ENCODE measurements at places on chromosomes 16 and 17.

DNA sequence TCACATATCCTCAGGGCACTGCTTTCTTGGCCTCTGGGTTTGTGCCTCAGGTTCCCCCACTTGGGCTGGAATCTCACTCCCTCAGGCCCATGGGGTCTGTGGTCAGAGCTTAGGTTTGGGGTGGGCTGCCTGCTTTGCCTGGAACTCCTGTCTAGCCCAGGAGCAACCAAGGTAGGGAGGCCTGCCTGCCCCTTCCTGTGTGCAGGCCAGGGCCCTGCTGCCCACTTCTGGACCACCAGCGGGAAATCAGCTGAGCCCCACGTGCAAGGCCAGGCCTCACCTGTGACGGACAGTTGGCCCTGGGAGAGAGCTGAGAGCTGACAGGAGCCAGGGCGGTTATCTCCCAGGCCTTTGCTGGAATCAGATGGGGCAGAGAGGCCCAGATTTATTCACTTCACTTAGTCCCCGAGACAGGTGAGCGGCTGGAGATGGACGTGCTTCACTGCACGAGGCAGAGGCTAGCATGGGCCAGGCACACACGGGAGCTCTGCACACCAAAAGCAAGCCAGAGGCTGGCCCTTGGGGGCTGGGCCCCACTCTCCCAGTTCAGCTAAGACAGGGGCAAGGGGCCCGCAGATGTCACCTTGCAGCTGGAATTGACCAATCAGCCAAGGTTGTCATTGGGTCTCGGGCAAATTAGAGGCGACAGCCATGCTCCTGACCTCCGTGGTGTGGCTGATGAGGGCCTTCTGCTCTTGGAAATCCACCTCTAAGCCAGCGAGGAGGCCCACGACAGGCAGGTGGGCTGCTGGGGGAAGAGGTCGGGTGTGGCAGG, 49.9 kb upstream of the DOC2B start:
- no peak for DNase-seq

- no peak for DNase-seq
Measured at GRCh38 chr16:5815570-5816237, 718.1 kb upstream of the EEF2KMT start.

GRCh38 chr16:17433577-17434451, 36.9 kb downstream of the XYLT1 start:
- DNase-seq, result no peak

DNA sequence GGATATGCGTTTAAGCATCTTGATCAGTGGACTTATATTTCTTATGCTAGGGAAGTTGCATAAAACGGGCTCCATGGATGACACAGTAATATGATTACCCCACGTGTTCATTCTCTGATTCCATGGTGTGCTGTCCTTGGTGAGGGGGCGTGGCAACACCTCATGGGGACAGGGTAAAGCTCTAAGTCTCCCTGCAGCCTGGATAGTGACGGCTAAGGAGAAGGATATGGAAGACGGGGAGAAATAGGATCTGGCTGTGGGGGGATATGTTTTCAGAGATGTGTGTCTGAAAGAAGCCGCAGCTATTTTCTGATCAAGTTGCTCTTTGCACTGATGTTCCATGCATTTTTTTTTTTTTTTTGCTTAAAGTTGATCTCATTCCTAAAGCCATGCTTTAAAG, 84.3 kb downstream of the MARCHF10 start:
- no peak for DNase-seq

DNA sequence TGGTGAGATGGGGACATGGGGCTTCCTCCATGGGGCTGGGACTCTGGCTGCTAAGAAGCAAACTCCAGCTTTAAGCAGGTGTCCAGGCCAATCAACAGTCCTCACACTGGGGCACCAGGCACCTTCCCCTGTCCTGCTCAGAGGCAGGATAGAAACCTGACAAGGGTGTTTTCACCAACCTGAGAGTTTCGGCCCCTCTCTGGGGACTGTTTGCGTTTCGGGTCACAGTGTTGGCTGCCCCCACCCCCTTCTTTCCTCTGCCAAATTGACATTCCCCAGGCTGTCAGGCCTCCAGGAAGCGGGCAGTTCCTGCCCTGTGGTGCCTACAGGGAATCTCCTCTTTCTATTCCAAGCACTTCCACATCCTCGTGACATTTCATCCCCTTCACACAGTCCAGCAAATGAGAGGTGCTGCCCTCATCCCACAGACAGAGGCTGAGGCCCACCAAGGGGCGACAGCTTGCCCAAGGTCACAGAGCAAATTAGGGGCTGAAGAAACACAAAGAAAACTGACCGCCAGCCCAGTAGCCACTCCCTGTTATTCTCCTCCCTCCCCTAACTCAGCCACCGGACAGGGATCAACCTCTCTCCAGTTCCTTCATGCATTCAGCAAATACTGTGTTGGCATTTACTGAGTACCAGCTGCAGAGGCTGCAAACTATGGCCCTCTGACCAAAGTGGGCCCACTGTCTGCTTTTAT, 38.0 kb downstream of the MMP15 start:
- DNase-seq, result no peak

DNA sequence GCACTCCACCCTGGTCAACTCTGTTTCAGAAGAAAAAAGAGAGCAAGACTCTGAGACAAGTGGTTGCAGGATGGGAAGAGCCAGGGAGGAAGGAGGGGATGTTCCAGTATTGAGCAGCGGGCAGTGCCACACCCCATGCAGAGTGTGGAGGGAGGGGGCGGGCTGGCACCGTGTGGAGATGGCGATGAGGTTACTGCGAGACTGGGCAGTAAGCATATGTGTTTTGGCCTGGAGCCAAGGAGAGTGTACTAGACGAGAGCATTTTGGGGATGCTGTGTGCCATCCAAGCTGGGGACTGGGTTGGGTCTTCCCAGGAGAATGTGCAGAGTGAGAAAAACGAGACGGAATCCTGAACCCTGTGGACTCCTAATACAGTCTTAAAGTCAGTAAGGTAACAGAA, 3.4 kb downstream of the TBC1D24 start:
- DNase-seq, result no peak
